HepG2 (cell line): ENCODE measurements at places on chromosomes 7 and 10. TPM values are rescaled to one million over a fixed set of nuclear protein-coding genes. Genes with fewer than 3 reads are reported as not detected.

SH2D4B gene
- not detected in 2 replicates for polyA plus RNA-seq

ZNF680 gene
- 1.4 and 2.1 TPM in 2 replicates for polyA plus RNA-seq

RFC2 gene
- polyA plus RNA-seq, result 14.2 and 14.6 TPM in 2 replicates

ADRB1 gene
- polyA plus RNA-seq, result not detected in 2 replicates
